ENCODE measurements at places on chromosomes 12 and 14.
A peak's percentile ranks its signal among the peaks of the same experiment; 100 is the strongest.

- DNase-seq, result no peak
Observed at GRCh38 chr12:29711381-29711780, 72.4 kb downstream of the TMTC1 start.

- no peak for DNase-seq
Observed at GRCh38 chr12:121799842-121800693, 3.7 kb upstream of the SETD1B start.

- DNase-seq, result no peak
Observed at GRCh38 chr12:111404362-111405148, 1.2 kb upstream of the SH2B3 start.

GRCh38 chr12:128519426-128519825, 252.5 kb downstream of the TMEM132C start:
- DNase-seq, result no peak

DNA sequence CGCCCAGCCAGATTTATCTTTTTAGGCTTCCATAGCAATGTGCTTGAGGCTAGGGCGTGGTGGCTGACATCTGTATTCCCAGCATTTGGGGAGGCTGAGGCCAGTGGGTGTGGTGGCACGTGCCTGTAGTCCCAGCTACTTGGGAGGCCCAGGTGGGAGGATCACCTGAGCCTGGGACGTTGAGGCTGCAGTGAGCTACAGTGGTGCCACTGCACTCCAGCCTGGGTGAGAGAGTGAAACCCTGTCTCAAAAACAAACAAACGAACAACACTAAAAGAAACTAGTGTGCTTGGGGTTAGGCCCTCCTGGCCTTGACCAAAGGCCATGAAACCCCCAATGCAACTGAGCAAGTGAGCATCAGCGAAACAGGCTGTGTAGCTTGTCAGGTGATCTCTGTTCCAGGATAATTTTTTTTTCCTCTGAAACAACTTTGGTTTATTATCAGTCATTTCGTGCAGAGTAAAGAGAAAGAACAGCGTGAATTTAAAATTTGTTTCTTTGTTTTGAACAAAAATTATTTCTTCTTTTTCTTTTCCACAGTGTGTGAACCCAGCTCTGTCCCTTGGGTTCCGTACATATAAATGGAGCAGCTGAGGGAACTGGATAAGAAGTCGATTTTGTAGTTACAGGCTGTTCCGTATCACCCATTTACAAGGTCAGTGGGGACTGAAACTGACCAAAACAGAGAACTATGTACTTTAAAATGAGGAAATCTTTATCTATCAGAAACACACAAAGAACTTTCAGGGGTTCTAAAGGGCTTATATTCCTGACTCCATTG, 8.8 kb upstream of the TUBA1C start:
- DNase-seq, result no peak

- DNase-seq, result no peak
Observed at GRCh38 chr14:56059054-56059453, 59.2 kb upstream of the PELI2 start.

DNA sequence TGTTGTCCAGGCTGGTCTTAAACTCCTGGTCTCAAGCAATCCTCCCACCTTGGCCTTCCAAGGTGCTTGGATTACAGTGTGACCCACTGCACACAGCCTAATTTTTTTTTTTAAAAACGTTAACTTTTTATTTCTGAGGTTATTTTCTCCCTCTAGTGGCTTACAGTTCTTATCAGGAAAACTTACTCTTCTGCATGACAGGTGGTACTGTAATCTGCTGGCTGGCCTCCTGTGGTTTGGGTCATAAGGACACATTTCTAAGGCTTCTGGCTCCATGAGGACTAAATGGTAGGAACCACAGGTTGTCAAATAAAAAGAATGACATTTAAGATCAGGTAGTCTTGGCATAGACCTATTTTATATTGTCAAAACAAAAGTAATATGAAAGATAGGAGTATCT, 7.7 kb upstream of the NCKAP1L start:
- DNase-seq, result no peak

GRCh38 chr12:43556057-43556456, 4.1 kb upstream of the ADAMTS20 start:
- no peak for DNase-seq

- DNase-seq, result no peak
Observed at GRCh38 chr14:61561104-61561503, 134.2 kb upstream of the HIF1A start.

GRCh38 chr12:75660107-75660530, 148.7 kb upstream of the KRR1 start:
- DNase-seq, result no peak

- no peak for DNase-seq
Observed at GRCh38 chr12:8453021-8453513, 2.7 kb upstream of the CLEC6A start.

- no peak for DNase-seq
Observed at GRCh38 chr14:106209755-106210154, 683.4 kb downstream of the TMEM121 start.

DNA sequence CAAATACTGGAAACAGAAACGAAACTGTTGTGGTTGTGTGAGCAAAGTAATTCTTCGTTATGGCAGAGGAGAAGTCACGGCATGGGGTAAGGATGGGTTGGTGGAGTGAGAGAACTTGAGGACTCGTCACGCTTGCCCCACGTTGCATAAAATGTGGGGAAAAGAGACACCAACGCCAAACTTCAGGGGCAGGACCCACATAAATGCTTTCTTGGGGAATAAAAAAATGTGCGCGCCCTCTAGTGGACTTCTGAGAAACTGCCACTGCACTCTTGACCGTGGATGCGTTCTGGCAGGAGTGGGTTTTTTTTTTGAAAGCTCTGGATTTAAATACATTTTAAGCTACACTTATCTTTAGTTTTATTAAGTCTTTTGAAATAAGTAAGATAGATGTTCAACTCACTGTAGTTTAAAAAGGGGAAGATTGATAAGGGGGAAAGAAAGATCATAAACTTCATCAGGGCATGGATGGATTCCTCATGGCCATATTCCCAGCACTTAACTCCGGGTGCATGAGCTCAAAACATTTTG, 4.1 kb upstream of the IGF1 start:
- DNase-seq, result peak; percentile 55

GRCh38 chr12:50961708-50962107, 9.4 kb downstream of the HIGD1C start:
- DNase-seq, result no peak

GRCh38 chr14:64628940-64629408, 75.2 kb upstream of the PLEKHG3 start:
- no peak for DNase-seq

DNA sequence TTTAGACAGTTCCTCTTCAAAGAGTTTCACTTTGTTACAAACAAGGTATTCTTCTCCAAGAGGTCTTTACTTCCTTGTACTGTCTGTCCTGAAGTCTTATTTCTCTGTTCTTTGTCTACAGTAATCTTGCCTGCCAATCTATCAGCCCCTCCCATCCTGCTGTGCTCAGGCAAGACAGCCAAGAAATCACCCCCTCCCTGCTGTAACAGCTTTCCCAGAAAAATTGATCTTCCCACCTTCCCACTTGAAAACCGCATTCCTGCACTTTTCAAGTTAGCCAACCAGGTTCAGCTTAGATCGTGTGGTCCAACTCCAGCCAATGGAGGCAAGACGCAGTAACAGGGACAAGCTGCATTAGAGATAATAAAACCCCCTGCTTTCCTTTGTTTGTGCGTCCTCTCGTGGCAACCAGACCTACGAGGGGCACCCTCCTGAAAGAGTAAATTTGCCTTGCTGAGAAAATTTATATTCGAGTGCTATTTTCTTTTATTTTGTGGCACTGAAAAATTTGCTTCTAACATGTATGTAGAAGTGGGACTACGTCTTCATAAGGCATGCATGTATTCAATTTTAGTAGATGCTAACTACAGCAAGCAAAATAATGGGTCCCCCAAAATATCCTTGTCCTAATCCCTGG, 46.5 kb upstream of the ESR2 start:
- no peak for DNase-seq

DNA sequence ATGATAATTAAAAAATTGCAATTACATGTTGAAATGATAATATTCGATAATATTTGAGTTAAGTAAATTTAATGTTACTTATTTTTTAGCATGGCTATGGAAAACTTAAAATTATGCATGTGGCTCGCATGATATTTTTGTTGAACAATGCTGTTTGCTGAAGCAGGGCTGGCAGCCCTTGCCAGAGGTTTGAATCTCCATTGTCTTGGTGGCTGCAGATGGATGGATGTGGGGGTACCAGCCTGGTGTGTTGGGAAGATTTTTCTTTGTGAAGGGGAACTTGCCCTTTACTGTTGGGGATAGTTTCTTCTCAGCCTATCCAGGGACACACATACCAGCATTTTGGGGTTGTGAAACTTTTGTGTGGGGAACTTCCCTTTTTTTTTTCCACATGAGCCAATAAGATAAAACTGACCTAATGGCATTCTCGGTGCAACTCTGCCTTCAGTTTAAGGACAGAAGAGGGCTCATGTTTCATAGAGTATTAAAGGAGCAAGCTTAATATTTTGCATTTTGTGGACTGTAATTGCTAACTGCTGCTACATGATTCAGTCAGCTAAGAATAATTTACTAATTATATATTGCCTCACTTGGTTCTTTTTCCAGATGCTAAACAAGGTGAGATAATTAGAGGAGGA, 8.8 kb downstream of the RASSF3 start:
- DNase-seq, result no peak

DNA sequence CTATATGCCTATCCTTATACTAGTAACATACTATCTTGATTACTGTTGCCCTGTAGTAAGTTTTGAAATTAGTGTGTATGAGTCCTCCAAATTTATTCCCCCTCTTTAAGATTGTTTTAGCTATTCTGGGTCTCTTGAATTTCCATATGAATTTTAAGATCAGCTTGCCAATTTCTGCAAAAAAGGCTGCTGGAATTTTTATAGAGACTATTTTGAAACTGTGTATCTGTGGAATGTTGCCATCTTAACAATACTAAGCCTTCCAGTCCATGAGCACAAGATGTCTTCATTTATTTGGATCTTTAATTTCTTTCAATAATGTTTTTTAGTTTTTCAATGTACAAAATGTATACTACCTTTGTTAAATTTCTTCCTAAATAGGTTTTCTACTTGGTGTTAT, 79.8 kb upstream of the ETV6 start:
- no peak for DNase-seq

DNA sequence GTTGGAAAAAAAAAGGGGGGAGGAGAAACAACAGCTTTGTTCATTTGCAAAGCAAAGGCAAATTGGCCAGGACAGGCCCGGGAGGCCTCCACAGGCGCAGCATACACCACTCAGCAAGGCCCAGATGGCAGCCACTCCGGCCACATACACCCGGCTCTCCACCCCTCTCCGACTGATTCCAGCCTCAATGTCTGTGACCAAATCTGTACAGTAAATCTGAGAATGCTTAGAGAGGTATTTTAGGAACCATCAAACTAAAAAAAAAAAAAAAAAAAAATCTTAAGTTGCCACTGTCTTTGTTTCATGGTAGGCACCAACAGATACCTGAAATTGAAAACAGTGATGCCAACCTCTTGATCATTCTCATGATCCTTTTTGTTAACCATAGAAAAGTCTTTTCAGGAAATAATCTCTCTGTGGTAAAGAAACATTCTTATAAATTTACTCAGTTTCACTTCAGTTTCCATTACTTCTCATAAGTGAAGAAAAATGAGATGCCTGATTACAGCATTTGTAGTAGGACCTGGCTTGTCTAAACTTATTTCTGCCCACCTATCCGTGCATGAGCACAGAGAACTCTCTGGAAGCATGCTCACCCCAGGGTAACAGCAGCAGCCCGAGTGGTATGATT, 20.2 kb downstream of the VPS37B start:
- DNase-seq, result no peak

- no peak for DNase-seq
Observed at GRCh38 chr12:104167519-104168458, 29.8 kb upstream of the NFYB start.

- no peak for DNase-seq
Observed at GRCh38 chr12:6606331-6607131, 648 bp downstream of the CHD4 start.

DNA sequence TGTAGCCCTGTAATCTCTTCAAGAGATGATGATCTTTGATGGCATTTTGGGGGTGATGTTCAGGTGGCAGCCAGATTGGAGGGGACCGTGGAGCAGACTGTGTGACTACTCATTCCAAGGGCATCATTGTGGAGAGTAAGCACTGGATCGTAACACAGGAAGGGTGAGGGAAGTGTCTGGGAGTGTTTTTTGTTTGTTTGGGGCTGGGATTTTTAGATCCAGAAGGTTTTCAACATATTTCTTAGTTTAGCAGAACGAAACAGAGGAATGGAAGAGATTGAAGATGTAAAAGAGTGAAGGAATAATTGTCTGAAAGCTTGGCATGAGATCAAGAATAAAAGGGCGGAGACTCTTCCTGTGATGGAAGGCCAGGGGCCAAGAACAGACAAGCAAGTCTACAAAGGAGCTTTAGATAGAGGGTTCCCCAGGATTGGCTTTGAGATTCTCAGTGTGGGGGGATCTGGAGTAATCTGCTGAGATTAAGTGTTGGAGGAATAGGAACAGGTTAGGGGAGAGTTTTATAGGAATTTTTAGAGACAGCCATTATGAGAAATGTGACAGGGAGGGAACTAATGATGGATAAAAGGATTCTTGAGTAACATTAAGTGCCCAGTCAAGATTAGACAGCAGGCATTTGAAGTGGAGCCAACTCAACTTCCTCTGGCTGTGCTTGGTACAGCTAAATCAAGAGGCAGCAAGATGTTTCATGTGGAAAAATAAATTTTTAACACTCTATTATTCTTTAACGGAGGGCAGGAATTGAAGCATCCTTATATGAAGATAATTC, 79.7 kb upstream of the REP15 start:
- no peak for DNase-seq
